ENCODE measurements at places on chromosomes 6 and 20.
A peak's percentile ranks its signal among the peaks of the same experiment; 100 is the strongest.

DNA sequence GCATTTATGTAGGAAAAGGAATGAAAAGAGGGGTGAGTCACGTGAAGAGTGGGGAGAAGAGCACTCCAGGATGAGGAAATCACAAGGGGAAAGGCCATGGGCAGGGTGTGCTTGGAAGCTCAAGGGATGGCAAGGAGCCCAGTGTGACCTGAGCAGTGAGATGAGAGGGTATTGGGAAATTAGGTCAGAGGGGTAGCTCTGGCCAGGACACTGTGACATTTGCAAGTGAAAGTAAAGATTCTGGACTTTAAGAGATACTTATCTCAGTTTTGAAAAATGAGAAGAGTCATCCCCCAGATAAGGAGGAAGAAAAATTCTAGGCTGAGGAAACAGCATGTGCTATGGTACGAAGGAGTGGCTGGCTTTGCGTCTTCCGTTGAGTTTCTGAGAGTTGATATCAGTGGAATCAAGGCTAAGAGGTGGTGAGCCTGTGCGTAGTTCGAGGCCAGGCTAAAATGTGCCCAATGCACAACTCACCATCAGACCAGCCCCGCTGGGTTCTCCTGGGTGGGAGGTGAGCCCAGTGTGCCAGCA is 79.9 kb downstream of the GCLC start:
- no peak overlapping the region for H3K4me3 ChIP-seq
- 0 out of 2 replicates have a peak, but pooled peaks cover 5% of the 10 kb centered on the region for H3K4me1 ChIP-seq
- no peaks in the 10 kb centered on the region for H3K36me3 ChIP-seq
- DNase-seq: no peak
- H3K27ac ChIP-seq: no peak overlapping the region

DNA sequence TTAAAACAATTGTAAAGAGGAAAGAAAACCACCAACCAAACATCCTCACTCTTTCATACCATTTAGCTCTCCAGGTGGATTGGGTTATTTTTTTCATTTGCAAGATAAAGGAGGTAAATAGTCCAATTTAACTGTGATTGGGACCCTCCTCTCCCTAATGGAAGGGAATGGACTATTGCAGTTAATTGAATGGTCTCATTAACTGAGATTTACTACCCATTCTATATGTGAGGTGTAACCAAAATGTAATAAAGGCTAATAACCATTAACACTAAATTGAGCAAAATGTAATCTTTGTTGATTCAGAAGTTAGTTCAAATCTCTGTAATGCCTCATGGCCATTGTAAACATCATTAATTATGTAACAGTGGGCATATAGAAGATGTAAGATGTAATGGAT is 105.0 kb downstream of the KLHL32 start:
- no peaks in the 10 kb centered on the region for H3K4me1 ChIP-seq
- H3K4me3 ChIP-seq: no peak overlapping the region
- no peak overlapping the region for H3K27ac ChIP-seq

DNA sequence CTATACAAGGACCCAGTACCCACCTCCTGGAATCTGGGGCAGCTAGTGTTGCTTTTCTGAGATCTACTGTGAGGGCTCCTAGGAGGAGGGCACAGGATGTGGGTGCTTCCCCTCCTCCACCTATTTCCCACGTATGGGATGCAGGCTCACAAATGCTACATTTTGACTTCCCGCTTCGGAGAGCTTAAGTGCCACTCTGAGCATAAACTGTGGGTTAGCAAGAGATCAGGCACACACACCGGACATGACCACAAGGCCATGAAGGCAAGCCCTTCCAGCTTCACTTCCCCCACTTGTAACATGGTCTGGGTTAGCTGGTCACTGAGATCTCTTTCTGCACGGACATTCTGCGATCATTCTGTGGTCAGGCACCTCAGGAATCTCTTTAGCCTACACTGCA is 15.7 kb upstream of the TGM3 start:
- H3K27ac ChIP-seq: no peak overlapping the region
- no peaks in the 10 kb centered on the region for H3K27me3 ChIP-seq
- no peak for DNase-seq
- peaks cover 14% of the 10 kb centered on the region for H3K4me1 ChIP-seq
- no peak overlapping the region for H3K4me3 ChIP-seq
- H3K36me3 ChIP-seq: no peaks in the 10 kb centered on the region

GRCh38 chr6:162026843-162027242 is 700.7 kb downstream of the PRKN start:
- H3K27me3 ChIP-seq: no peaks in the 10 kb centered on the region
- H3K36me3 ChIP-seq: no peaks in the 10 kb centered on the region
- H3K4me1 ChIP-seq: no peaks in the 10 kb centered on the region
- H3K4me3 ChIP-seq: no peak overlapping the region
- no peak for DNase-seq
- H3K27ac ChIP-seq: no peak overlapping the region

GRCh38 chr20:9531581-9531980 is 17.2 kb downstream of the LAMP5 start:
- DNase-seq: no peak
- no peaks in the 10 kb centered on the region for H3K36me3 ChIP-seq
- H3K4me3 ChIP-seq: no peak overlapping the region
- 0 out of 2 replicates have a peak, but pooled peaks cover 1% of the 10 kb centered on the region for H3K27me3 ChIP-seq
- no peak overlapping the region for H3K27ac ChIP-seq
- H3K4me1 ChIP-seq: no peaks in the 10 kb centered on the region

- no peak overlapping the region for H3K4me3 ChIP-seq
- H3K27ac ChIP-seq: no peak overlapping the region
- H3K27me3 ChIP-seq: no peaks in the 10 kb centered on the region
- no peaks in the 10 kb centered on the region for H3K36me3 ChIP-seq
- no peak for DNase-seq
- H3K4me1 ChIP-seq: no peaks in the 10 kb centered on the region
Observed at GRCh38 chr6:94131271-94131670, 711.9 kb upstream of the EPHA7 start.

DNA sequence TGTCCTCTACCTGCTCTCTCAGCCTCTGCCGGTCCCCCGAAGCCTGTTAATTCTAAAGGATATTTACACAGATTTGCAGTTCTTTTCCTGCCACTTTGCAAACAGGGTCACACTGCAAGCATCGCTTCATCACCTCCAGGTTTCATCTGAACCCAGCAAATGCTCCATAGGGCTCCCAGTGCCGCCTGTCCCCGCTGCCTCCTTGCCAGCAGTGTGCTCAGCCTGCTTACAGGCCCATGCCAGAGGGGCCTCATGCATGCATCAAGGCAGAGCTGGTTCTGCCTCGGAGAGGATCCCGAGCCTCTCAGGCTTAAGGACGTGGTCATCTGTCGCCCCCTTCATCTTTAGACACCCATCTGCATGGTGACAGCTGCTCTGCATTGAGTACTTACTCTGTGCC is 10.5 kb downstream of the SIRPA start:
- no peaks in the 10 kb centered on the region for H3K36me3 ChIP-seq
- H3K4me3 ChIP-seq: no peak overlapping the region
- 0 out of 2 replicates have a peak, but pooled peaks cover under 1% of the 10 kb centered on the region for H3K4me1 ChIP-seq
- peak overlapping the region; percentile 55 for H3K27ac ChIP-seq

DNA sequence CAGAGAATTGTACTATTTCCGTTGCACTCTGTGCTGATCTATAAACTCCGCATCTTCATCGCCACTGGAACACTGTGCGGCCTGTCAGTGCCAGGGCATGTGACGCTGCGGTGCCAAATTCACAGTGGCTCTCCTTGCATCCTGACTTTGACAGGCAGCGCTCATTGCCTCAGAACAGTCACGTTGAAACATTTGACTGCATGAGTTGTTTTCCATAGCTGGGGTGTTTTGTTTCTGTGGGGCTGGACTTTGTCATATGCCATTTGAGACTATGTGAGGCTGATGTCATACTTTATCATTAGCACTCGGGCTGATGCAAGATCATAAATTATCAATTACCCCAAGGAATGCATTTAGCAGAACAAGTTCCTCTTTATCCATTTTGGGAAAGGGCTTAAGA is 32.7 kb downstream of the CFAP61 start:
- no peak for DNase-seq
- H3K4me3 ChIP-seq: no peak overlapping the region
- no peaks in the 10 kb centered on the region for H3K36me3 ChIP-seq
- H3K27ac ChIP-seq: no peak overlapping the region
- H3K4me1 ChIP-seq: no peaks in the 10 kb centered on the region
- no peaks in the 10 kb centered on the region for H3K27me3 ChIP-seq

- H3K4me1 ChIP-seq: no peaks in the 10 kb centered on the region
- no peak overlapping the region for H3K4me3 ChIP-seq
- no peaks in the 10 kb centered on the region for H3K36me3 ChIP-seq
- H3K27me3 ChIP-seq: no peaks in the 10 kb centered on the region
- no peak overlapping the region for H3K27ac ChIP-seq
Observed at GRCh38 chr6:115896538-115897129, 164.1 kb downstream of the FRK start.

GRCh38 chr6:109095835-109096084 is 453 bp downstream of the CEP57L1 start:
- H3K4me3 ChIP-seq: peak overlapping the region; percentile 63
- H3K27ac ChIP-seq: peak overlapping the region; percentile 100
- peaks cover 7% of the 10 kb centered on the region for H3K4me1 ChIP-seq
- no peaks in the 10 kb centered on the region for H3K27me3 ChIP-seq
- H3K36me3 ChIP-seq: no peaks in the 10 kb centered on the region
- no peak for DNase-seq

DNA sequence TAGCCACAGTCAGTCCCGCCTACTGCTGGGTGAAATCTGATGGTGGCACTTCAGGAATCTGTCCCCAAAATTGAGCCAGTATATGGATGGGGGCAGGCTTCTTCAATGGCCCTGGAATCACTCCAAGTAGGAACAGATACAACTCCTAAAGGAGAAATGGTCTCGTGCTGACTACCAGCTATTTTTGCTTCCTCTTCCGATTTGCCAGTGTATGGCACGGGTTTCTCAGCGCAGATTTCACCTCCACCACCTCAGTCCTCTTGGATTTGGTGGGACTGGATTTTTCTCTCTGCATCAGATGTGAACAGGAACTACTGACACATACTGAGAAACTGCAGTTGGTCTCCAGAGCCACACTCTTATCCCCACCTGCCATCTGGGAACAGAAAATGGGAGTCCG is 27.2 kb downstream of the PNPLA1 start:
- no peak for DNase-seq
- no peaks in the 10 kb centered on the region for H3K36me3 ChIP-seq
- no peaks in the 10 kb centered on the region for H3K27me3 ChIP-seq
- H3K4me3 ChIP-seq: no peak overlapping the region

DNA sequence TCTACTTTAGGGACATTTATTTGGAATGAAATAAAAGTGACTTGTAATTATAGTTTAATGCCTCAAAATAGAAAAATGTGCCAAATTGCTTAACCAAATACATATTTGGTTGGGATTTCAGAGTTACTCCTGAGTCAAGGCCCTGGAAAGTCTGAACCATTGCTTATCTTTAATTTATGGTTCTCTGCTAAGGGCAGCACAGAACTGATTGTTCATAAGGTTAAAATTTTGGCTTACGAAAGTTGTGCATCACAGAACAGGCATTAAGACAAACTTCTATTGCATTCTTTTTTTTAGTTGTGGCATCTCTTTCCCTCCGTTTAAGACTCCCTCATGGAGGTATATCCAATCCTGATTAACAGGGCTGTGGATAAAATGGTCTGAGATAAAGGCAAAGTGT is 92.2 kb upstream of the TENT5A start:
- no peak overlapping the region for H3K27ac ChIP-seq
- H3K36me3 ChIP-seq: no peaks in the 10 kb centered on the region
- DNase-seq: no peak
- H3K27me3 ChIP-seq: no peaks in the 10 kb centered on the region
- no peak overlapping the region for H3K4me3 ChIP-seq
- H3K4me1 ChIP-seq: peaks cover 49% of the 10 kb centered on the region

DNA sequence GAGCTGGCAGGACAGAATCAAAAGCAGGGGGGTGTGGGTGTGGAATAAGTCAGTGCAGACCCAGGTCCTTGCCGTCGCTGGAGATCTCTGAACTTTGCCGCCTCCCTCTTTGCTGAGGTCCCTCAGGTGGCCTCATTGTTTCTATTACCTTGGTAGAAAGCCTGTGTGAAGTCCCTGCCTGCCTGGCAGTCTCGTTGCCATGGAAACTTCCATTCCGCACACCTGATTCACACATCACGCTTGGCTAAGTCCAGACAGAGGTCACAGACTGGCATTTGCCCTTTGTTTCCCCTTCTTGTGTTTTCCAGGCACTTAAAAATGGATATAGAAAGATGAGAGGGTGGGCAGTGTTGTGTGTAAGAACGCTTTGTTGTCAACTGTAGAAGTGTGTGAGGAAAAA is 260.6 kb downstream of the PRL start:
- H3K4me1 ChIP-seq: peaks cover 8% of the 10 kb centered on the region
- H3K27ac ChIP-seq: peak overlapping the region; percentile 73
- no peaks in the 10 kb centered on the region for H3K27me3 ChIP-seq
- peak; percentile 71 for DNase-seq

- peaks cover 13% of the 10 kb centered on the region for H3K4me1 ChIP-seq
- no peaks in the 10 kb centered on the region for H3K27me3 ChIP-seq
- H3K4me3 ChIP-seq: no peak overlapping the region
- H3K36me3 ChIP-seq: no peaks in the 10 kb centered on the region
Observed at GRCh38 chr6:37048851-37049757, 43.6 kb downstream of the FGD2 start.

GRCh38 chr6:110859335-110859792 is 15.2 kb upstream of the AMD1 start:
- no peaks in the 10 kb centered on the region for H3K36me3 ChIP-seq
- H3K27me3 ChIP-seq: no peaks in the 10 kb centered on the region
- no peak for DNase-seq
- peaks cover 2% of the 10 kb centered on the region for H3K4me1 ChIP-seq

GRCh38 chr6:132499757-132500156 is 13.2 kb downstream of the STX7 start:
- DNase-seq: no peak
- no peak overlapping the region for H3K27ac ChIP-seq
- H3K4me3 ChIP-seq: no peak overlapping the region
- no peaks in the 10 kb centered on the region for H3K4me1 ChIP-seq
- H3K36me3 ChIP-seq: no peaks in the 10 kb centered on the region

- no peak for DNase-seq
- H3K36me3 ChIP-seq: peaks cover 7% of the 10 kb centered on the region
- H3K27me3 ChIP-seq: no peaks in the 10 kb centered on the region
- H3K27ac ChIP-seq: no peak overlapping the region
Observed at GRCh38 chr20:49272654-49273053, 5.2 kb downstream of the ZNFX1 start.

DNA sequence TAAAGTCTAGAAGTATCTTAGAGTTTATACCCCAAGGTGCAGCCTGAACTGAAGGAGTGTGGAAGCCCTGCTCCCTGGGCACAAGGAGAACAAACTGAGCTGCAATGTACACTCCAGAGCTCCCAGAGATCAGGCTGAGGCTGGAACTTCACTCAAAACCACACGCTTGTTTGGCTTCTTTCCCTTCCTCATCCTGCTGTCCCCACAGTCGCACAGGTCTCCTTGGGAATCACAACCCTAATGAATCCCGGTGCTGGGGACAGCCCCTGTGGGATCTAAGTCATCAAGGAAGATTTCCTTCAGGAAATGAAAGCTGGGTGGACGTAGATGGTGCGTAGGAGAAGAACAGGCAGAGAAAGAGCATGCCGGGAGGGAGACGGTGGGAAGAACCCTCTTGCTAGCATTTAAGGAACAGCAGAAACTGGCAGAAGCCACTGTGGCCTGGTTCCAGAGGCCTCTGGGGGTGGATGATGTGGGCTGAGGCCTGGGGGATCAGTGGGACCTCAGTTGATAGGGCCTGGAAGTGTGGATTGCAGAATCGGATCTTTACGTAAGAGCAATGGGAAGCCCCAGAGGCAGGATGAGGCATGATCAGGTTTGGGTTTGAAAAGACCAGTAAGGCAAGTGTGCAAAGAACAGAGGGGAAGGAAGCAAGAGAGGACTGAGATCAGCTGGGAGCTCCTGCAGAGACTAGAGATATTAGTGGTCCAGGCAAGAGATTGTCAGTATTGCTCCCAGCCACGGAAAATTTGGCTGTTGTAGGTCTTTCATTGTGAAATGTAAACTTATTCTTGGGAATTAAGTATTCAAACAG is 21.4 kb downstream of the CYP24A1 start:
- no peak for DNase-seq
- H3K4me1 ChIP-seq: peaks cover 13% of the 10 kb centered on the region
- H3K36me3 ChIP-seq: no peaks in the 10 kb centered on the region
- H3K27ac ChIP-seq: no peak overlapping the region
- H3K27me3 ChIP-seq: no peaks in the 10 kb centered on the region
- no peak overlapping the region for H3K4me3 ChIP-seq
